ENCODE measurements at places on chromosomes 2 and 18. TPM values are rescaled to one million over a fixed set of nuclear protein-coding genes. Genes with fewer than 3 reads are reported as not detected.
A peak's percentile ranks its signal among the peaks of the same experiment; 100 is the strongest.

GRCh38 chr2:31739161-31739560 lies 158.4 kb upstream of the SRD5A2 start:
- no peak for DNase-seq

IGFBP2 gene
- 191 TPM for polyA plus RNA-seq

ACMSD gene
- polyA plus RNA-seq = 1.1 TPM

DNA sequence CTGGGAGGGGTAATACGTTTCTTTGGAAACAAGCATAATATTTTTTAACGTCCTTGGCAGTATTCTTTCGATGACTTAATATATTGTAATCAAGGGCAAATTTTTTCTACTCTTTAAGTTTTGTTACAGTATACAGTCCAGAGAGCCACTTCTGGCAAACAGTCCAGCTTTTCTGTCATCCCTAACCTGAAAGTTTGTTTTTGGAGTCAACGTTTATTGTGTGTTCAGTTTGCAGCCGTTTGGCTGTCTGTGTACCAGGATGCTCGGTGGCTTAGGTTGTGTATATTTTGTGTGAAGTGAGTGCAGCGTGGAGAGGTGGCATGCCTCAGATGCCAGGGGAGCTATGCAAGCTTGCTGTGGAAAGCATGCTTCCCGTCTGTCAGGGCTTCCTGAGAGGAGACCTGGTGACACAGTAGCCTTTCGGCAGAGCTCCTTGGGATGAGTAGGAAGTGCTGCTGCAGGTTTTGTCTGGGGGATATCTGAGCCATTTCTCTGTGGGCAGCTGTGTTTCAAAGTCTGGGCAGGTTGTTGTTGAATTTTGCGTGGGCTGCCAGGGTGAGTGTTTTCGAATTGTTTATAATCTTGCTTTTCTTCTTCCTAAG lies 14.7 kb downstream of the MAP3K20 start:
- DNase-seq = no peak

DNA sequence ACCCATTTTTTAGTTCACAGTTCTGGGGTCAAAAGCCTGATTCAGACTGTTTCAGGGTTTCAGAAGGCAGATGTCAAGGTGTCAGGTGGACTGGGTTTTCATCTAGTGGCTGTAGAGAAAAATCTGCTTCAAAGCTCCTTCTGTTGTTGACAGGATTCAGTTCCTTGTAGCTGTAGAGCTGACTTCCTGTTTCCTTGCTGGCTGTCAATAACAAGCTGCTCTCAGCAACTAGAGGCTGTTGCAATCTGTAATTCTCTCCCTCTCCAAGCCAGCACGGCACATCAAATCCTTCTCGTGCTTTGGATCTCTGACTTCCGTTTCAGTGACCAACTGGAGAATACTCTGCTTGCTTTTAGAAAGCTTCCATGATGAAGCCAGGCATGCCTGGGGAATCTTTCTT lies 179.4 kb downstream of the DOK6 start:
- DNase-seq = no peak

GRCh38 chr2:120445449-120446143 lies 99.7 kb downstream of the INHBB start:
- no peak for DNase-seq

- no peak for DNase-seq
Observed at GRCh38 chr2:207311316-207312005, 145.7 kb upstream of the KLF7 start.

GALNT3 gene
- 12.4 TPM for polyA plus RNA-seq

DNA sequence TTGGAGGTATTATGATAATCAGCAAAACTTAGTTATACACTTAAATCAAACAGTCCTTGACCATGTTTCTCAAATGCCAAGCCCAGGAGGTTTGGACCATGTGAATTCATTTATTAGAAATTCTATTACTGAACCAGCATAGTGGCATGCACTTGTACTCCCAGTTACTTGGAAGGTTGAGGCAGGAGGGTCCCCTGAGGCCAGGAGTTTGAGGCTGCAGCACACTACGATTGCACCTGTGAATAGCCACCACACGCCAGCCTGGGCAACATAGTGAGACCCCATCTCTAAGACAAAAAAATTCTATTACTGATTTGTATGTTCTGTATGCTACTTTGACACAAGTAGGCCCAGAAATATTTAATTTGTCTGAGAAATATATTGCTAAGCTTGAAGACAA lies 43.6 kb upstream of the FZD7 start:
- DNase-seq = no peak

GRCh38 chr2:100610381-100610831 lies 47.6 kb downstream of the PDCL3 start:
- DNase-seq = no peak

DNA sequence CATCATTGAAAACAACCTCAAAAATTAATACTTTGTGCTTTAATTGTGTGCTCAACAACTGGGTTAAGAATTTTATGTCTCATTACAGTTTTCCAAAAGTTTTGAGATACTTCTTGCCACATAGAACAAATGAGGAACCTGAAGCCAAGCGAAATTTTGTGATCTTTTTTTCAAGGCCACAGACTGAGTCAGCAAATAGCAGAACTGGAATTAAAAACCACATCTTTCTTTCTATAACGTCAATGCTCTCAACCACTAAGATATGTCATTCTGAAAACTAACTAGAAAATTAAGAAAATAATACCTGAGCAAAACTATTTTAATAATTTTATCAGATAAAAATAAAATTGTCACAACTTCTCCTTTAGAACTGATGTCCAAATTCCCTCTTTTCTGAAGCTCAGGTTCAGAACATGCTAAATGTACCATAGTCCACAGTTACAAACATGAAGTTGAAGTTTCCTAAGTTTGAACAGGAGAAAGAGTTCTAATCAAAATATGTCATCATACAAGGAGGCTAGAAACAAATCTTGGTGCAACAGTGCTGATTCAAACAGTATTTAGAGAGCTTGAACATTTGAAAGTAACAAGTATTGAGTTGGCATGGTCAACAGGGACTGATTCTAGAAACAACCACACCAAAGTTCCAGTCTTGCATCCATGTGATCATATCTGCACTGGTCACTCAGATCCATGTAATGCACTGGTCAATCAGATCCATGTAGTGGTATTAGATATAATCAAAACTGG lies 27.6 kb upstream of the CALCRL start:
- no peak for DNase-seq

- no peak for DNase-seq
Observed at GRCh38 chr2:152238016-152238415, 62.5 kb upstream of the STAM2 start.

DNA sequence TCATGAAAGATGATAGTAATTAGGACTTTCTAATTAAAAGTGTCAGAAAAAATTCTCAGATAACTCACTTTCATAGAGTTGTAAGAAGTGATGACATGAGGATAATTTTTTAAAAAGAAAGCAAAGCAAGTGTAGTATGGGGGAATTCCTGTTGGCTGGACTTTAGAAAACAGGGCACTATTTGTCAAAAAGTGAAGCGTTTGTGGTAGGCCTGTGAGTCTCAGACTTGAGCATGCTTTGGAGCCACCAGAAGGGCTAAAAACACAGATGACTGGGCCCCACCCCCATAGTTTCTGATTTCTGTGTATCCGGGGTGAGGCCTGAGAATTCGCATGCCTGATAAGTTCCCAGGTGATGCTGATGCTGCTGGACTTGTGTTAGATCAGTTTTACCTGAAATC lies 222.6 kb upstream of the LRRTM1 start:
- no peak for DNase-seq

DNA sequence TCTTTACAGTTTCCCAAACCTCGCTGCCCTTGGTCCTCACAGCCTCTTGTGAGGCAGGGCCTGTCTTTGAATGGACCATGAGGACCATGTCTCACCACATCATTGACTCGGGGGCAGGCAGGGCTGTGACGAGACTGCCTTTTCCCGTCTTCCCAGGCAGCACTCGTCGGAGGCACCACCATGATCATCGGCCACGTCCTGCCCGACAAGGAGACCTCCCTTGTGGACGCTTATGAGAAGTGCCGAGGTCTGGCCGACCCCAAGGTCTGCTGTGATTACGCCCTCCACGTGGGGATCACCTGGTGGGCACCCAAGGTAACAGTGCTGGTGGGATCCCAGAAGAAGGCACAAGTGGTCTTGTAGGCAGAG lies 45.7 kb upstream of the MAPRE3 start:
- no peak for DNase-seq

- no peak for DNase-seq
Observed at GRCh38 chr2:65357095-65357958, 75.1 kb downstream of the SPRED2 start.

DNA sequence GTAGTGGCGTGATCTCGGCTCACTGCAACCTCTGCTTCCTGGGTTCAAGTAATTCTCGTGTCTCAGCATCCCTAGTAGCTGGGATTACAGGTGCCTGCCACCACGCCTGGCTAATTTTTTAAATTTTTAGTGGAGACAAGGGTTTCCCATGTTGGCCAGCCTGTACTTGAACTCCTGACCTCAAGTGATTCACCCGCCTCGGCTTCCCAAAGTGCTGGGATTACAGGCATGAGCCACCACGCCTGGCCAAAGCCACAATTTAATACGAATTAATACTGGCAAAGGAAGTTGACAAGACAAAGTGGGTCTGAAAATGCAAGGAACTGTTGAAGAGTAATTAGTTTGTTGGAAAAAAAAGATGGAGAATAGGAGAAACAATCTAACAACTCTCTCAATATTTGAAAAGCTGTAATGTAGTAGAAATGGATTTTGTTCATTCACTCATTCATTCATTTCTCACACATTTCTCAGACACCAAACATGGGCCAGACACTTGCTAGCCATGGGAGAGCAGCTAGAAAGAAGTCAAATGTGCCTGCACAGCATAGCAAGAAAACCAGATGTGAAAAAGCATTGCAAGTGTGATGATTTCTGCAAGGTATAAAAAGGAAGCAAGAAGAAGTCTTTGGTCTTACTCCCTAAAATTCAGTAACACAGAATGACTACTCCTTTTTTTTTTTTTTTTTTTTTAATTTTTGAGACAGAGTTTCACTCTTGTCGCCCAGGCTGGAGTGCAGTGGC lies 39.4 kb upstream of the ATL2 start:
- DNase-seq = no peak

DNA sequence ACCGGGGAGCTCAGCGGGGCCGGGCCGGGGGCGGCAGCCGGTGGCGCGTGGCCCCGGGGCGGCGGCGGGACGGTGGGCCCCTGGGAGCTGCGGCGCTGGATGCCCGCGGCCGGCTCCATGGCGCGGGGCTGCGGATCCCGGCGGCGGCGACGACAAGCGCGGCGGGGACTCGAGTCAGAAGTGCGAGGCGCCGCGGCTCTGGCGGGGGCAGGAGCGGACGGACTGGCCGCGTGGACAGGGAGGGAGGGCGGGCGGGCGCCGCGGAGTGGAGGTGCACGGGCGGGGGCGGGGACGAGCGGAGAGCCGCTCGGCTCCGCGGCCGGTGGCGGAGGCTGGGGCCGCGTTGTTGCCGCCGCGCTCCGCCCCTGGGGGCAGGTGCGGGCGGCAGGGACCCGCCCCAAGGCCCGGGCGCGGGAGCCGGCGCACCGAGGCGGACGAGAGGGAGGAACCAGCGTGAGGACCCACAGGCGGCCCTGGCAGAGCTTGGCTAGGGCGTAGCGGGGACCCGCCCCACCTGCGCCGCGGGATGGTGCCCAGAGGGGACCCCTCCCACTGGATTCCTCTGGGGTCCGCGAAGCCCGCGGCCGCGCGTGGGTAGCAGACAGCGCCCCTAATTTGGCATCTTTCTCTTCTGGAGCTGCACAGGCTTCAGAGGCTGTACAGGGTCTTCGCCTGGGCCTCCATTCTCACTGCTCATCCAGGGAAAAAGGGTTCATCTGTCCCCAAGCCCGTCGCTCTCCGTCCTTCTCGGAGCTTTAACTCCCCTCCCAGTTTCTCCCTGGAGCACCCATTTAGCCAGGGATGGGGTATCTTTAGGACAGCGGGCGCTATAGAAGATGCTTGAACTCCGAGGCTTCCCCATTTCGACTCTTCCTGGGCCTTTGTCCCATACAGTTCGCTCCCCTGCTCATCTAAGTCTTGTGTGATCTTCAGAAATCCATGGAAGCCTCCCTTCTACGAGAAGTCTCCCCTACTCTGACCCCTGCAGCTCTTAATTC lies at the start of gene TMEM163:
Gene TMEM163 (minus strand): TSS at position 184 of the 998 bp plus-strand sequence.
- DNase-seq = peak; percentile 68

RASGRP3 gene
- polyA plus RNA-seq = 15.7 TPM

DNA sequence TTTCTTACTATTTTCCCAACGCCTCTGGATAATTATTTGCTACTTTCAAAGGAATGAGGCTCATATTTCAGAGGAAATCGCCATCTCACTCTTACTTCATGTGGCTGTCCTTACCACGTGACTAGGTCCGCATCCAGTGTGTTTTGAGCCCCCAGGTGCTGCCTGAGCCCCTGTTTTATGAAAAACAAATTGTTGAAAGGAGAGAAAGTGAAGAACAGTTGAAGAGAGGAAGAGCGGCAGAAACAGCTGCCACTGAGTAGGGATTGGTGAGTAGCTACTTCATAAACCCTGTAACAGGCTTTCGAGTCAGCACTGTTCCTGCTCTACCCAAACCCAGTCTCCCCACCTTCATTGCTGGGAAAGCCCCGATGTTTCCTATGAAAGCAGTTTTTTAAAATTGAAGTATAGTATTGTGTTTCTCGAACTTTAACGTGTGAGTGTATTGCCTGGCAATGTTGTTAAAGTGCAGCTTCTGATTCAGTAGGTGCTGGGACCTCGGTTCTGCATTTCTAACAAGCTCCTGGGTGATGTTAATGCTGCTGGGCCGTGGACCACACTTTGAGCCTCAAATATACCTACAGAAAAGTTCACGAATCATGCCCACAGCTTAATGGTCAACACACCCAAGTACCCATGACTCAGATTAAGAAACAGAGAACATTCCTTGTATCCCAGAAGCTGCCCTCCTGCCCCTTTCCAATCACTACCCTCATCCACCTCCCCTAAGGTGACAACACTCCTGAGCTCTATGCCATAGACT lies 39.7 kb downstream of the TMEM177 start:
- no peak for DNase-seq

DQX1 gene
- 0.32 TPM for polyA plus RNA-seq

DNA sequence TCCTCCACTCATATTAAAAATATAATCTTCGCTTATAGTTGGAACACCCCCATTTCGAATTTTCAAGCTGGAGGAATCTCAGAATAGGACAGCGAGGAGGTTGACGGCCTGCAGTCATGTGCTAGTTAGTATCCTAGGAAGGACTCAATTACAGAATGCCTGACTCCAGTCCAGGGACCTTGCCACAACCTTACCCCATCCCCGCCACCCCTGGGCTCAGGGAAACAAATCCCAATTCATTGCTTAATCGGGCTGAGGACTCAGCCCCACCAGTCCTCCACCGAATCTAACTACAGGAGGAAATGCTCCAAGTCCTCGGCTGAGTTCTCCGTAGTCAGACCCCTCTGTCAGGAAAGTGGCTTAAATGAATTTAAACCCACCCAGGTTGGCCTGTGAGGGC lies 31.7 kb upstream of the ZBTB7C start:
- DNase-seq = no peak

- peak; percentile 14 for DNase-seq
Observed at GRCh38 chr2:104279646-104280045, 574.3 kb upstream of the POU3F3 start.

PLGLB2 gene
- 5.9 TPM for polyA plus RNA-seq

GRCh38 chr2:129396980-129397599 lies 582.4 kb upstream of the RAB6C start:
- DNase-seq = peak; percentile 44

- DNase-seq = no peak
Observed at GRCh38 chr2:9260464-9260918, 53.9 kb downstream of the ASAP2 start.
